HFF-Myc (cell line): ENCODE measurements at places on chromosomes 1 and 21.

DNA sequence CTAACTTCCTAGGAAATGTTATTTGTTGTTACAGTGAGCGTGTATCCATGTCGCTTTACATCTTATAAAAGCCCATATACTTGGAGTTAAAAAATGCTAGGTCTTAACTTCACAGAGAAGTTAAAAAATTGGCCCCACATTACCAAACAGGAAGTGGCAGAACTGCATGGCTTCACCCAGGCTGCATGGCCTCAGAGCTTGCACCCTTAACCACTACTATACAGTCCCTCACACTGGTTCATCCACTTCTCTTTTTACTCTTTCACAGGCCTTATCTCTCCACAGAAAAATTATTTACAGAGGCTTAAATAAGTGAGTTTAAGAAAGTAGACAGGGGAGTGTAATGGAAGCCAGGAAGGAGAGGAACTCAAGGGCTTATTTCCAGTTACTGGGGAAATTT is 402.5 kb downstream of the HHAT start:
- DNase-seq, result no peak

- DNase-seq, result no peak
Measured at GRCh38 chr1:47209091-47209490, 19.3 kb upstream of the PDZK1IP1 start.

DNA sequence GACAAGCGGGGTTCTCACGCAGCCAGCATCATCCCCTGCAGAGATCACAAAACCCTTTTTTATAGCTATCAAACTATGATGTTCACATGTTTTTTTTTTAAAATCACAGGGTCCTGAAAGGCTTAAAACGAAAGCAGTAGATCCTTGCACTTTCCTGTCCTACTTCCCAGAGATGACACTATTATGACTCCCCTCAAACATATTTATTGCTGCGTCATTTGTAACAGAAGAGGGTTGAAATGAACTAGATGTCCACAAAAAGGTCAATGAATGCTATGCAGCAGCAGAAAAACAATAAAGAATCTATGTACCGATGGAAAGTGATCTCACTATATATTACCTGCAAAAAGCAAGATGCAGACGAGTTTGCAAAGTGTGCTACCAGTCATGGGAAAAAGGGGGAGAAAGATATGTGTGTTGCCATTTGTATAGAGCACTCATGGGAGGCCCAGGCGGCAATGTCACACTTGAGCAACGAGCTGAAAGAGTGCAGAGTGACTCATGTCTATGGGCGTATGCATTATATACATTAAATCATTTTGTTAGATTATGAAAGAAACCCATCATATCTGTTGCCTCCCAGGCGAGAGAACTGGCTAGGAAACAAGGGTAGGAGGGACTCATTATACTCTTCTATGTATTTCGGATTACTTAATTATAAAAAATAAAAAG is 68.9 kb upstream of the PARP1 start:
- no peak for DNase-seq

GRCh38 chr1:20931930-20932436 is 144.9 kb upstream of the HP1BP3 start:
- DNase-seq, result no peak

GRCh38 chr1:245771511-245772281 is 616.9 kb downstream of the KIF26B start:
- DNase-seq, result peak; percentile 56

- DNase-seq, result no peak
Measured at GRCh38 chr1:195328681-195329080, 1279.6 kb downstream of the KCNT2 start.

- no peak for DNase-seq
Measured at GRCh38 chr1:145891143-145891542, 5.5 kb upstream of the ANKRD35 start.

DNA sequence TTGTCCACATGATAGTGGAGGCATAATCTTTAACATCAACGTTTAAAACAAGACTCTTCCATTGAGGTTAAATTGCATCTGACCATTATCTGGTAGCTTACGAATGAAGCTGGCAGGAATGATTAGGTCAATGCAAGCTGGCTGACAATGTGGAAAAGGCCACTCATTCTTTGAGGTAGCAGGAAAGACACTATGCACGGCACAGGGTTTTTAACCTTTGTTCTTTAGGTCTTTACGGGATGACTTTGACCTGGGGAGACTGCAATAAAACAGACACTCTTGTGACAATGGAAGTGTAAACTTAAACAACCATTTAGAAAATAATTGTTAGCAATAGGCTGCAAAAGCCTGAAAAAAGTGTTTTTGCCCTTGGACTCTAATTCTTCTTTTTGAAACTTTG is 193.8 kb upstream of the FOXD3 start:
- DNase-seq, result no peak

GRCh38 chr1:204835737-204836136 is 34.9 kb upstream of the NFASC start:
- no peak for DNase-seq

GRCh38 chr1:183604038-183604808 is 14.0 kb upstream of the NCF2 start:
- DNase-seq, result peak; percentile 88

GRCh38 chr1:53122201-53122885 is 20.1 kb downstream of the SLC1A7 start:
- DNase-seq, result no peak

DNA sequence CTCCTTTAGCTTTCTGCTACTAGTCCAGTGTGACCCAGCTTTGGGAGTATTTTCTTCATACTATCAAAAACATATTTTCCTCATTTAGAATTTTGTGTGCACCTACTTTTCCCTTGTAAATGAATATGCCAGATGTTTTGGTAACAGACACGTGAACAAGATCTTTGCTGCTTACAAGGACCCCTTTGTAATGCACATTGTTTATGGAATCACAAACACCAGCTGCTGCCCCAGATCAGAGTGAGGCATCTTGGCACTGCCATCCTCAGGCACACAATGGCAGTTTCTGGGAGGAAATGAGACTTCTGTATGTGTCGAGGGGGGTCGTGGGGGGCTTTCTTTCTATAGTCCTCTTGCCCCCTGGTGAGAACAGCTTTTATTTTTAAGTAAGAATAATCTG is 115.7 kb downstream of the RGL1 start:
- no peak for DNase-seq
